ENCODE measurements at places on chromosomes 3 and 15. TPM values are rescaled to one million over a fixed set of nuclear protein-coding genes. Genes with fewer than 3 reads are reported as not detected.

FBXL22 gene
- 0.81 TPM for total RNA-seq

VPS8 gene
- total RNA-seq = 69.3 TPM

STX19 gene
- total RNA-seq = not detected

MNS1 gene
- total RNA-seq = 0.23 TPM

NDUFAF3 gene
- total RNA-seq = 93.2 TPM

COL6A5 gene
- not detected for total RNA-seq

FOXB1 gene
- total RNA-seq = 0.54 TPM

DNA sequence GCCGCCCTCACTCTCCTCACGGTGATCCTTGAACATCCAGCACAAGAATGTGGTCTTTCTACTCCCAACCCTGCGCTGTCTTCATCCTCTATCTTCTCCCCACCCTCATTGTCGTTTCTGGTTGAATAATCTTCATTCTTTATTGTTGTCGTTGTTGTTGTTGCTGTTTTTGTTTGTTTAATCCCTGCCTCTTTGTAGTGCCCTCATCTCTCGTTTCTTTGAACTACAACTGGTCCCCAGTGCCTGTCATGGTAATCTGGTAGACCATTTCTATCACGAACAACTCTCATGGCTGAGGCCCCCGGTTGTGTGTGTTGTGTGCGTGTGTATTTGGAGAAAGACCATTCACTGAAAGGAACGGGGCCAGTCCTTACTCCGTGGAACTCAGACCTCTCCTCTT lies 1.3 kb upstream of the MYO5A start:
- DNase-seq = no peak
- peaks cover 2% of the 10 kb centered on the region for H3K36me3 ChIP-seq
- H3K27ac ChIP-seq = peak overlapping the region; percentile 79
- peak overlapping the region; percentile 65 for H3K4me3 ChIP-seq
- H3K27me3 ChIP-seq = peaks cover 11% of the 10 kb centered on the region

DNA sequence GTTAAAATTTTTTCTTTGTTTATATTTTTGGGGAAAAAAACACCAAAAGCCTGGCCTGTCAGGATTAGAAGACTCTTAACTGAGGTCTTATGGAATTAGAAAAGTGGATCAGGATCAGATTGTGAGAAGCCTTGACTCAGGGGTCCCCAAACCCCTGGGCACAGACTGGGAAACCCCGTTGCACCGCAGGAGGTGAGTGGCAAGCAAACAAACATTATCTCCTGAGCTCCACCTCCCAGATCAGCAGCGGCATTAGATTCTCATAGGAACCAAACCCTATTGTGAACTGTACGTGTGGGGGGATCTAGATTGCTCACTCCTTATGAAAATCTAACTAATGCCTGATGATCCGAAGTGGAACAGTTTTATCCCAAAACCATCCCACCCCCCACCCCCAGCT lies 117.2 kb downstream of the TCF12 start:
- peaks cover 3% of the 10 kb centered on the region for H3K36me3 ChIP-seq
- no peak for DNase-seq
- H3K4me1 ChIP-seq = peaks cover 25% of the 10 kb centered on the region
- H3K4me3 ChIP-seq = no peak overlapping the region
- H3K27ac ChIP-seq = no peak overlapping the region

DNA sequence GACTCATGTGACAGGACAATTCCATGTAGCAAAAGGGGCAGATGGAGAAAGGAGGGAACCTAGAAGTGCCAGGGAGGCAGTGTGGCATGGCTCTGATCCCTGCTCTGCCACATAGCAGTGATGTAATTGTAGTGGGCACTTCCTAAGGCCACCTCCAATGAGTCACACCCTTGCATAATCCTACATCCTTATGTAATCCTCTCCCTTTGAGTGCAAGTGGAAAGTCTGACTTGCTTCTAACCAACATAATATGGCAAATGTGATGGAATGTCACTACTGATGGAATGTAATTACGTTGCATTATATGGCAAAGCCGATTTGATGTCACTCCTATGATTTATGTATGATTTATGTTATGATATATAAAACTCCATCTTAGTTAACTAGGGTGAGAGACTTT lies 72.9 kb upstream of the ATP2C1 start:
- H3K4me1 ChIP-seq = no peaks in the 10 kb centered on the region
- no peaks in the 10 kb centered on the region for H3K36me3 ChIP-seq
- H3K27me3 ChIP-seq = peaks cover 23% of the 10 kb centered on the region
- DNase-seq = no peak

GRCh38 chr15:38238311-38238710 lies 14.3 kb upstream of the SPRED1 start:
- no peaks in the 10 kb centered on the region for H3K36me3 ChIP-seq
- H3K4me1 ChIP-seq = no peaks in the 10 kb centered on the region
- H3K4me3 ChIP-seq = no peak overlapping the region
- peaks cover 12% of the 10 kb centered on the region for H3K27me3 ChIP-seq
- DNase-seq = no peak
- no peak overlapping the region for H3K27ac ChIP-seq

DNA sequence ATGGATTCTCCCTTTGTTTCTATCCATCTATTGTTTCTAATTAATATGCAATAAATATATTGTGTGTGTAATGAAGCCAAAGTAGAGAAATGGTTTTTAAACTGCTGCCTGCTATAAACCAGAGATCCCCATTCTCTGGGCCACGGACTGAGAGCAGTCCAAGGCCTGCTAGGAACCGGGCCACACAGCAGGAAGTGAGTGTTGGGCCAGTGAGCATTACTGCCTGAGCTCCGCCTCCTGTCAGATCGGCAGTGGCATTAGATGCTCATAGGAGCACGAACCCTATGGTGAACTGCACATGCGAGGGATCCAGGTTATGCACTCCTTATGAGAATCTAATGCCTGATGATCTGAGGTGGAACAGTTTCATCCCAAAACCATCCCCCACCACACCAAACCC lies 85.2 kb upstream of the POMGNT2 start:
- H3K27ac ChIP-seq = no peak overlapping the region
- H3K27me3 ChIP-seq = peaks cover 12% of the 10 kb centered on the region
- no peak for DNase-seq
- H3K4me3 ChIP-seq = no peak overlapping the region

DNA sequence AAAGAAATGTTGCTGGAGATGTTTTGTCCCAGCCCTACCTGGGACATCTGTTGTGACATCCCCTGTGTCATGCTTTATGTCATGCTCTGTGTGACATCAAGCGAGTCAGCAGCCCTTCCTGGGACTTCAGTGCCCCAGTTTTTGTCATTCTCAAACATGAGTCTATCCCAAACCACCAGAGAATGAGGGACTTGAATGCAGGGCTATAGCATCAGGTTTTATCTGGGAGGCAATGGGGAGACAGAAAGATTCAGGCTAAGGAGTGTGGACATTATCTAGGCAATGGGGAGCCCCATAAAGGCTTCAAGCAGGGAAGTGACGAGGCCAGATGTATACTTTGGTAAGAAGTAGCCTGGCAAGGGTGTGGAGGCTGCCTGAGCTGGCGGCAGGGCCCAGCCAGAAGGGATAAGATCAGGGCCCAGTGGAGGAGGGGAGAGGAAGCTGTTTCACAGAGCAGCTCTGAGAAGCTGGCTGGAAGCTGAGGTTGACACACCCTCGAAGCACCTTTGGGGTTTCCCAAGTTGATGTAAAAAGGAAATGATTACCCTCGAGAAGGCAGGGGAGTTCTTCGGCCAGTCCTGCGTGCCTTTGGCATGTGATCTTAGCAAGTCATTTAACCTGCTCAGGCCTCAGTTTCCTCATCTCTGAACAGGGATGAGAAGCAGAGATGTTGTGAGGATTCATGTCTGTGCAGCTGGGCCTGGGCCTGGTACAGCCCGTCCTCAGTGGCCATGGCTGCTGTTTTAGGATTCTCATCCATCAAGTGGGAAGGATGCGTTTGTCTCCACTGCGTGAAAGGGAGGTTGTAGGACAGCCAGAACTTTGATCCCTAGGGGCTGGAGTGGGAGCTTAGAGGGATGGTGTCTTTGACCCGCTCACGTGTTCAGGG lies 34.3 kb downstream of the IRAK2 start:
- peak overlapping the region; percentile 13 for H3K4me3 ChIP-seq
- no peaks in the 10 kb centered on the region for H3K27me3 ChIP-seq
- peak overlapping the region; percentile 94 for H3K27ac ChIP-seq
- DNase-seq = peak; percentile 81

- H3K36me3 ChIP-seq = no peaks in the 10 kb centered on the region
- DNase-seq = no peak
These were observed 94.5 kb upstream of the EPHA6 start for GRCh38 chr3:96719921-96720320.

DNA sequence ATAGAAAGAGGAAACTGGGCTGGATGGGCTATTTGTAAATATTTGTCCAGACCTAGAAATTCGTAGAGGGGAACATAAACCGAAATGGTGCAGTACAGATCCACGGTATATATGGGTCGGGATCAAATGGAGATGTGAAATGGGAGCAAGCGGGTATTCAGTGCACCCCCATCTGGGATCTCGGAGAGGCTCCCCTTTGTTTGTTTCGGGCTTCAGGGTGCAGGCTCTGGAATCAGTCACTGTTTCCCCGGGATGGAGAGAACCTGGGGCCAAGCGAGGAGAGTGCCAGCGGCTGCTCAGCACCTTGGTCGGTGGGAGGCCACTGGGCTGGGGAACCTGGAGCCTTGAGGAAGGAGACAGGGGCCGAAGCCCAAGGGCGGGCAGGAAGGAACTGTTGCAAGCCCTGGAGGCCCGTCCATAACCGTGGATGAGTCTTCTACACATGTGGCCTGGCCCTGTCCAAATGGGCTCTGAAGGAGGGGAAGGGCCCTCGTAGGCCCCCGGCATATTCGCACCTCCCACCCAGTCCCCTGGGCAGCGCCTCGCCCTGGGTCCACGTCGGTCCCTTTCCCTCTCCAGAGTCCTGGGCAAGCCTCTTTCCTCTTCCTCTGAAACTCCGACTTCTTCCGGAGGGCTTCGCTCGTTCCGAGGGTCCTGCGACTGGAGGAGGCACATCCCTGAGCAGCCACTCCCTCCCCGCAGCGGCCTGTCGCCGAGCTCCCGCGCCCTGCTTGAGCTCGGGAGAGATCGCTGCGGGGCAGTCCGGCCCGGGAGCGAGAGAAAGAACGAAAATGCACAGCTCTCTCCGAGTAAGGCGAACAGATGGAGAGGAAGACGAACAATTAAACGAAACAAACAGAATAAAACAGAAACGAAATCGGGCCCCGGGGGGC lies 3.0 kb downstream of the ISL2 start:
- peaks cover 59% of the 10 kb centered on the region for H3K4me1 ChIP-seq
- H3K27ac ChIP-seq = peak overlapping the region; percentile 65
- peak overlapping the region; percentile 71 for H3K4me3 ChIP-seq
- H3K36me3 ChIP-seq = peaks cover 9% of the 10 kb centered on the region
- peaks cover 76% of the 10 kb centered on the region for H3K27me3 ChIP-seq

- H3K27me3 ChIP-seq = peaks cover 19% of the 10 kb centered on the region
- H3K27ac ChIP-seq = peak overlapping the region; percentile 79
- peak; percentile 86 for DNase-seq
- H3K4me3 ChIP-seq = peak overlapping the region; percentile 17
- peaks cover 36% of the 10 kb centered on the region for H3K4me1 ChIP-seq
These were observed 27.4 kb upstream of the FOXB1 start for GRCh38 chr15:59976480-59977271.

Data from activated CD4-positive, alpha-beta T cell treated with anti-CD3 and anti-CD28 coated beads, Interleukin-2, amount 10 ng/mL, durations not matched to agents 7 days and 5 days (primary cell).